ENCODE measurements at places on chromosomes 4 and X.
A peak's percentile ranks its signal among the peaks of the same experiment; 100 is the strongest.

DNA sequence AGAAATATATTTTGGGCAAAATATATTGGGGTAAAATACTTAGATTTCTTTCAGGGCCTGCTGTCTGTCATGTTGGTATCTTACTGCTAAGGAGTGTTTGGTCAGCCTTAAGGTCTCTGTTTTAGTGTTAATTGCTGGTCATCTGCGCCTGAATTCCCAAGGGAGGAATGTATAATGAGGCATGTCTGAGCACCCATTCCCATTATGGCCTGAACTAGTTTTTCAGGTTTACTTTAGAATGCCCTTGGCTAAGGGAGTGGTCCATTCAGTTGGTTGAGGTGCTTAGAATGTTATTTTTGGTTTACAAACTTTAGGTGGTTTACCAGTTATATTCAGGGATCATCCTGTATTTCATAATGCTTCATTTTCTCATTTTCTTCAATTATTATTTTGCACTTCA, 125.9 kb downstream of the CFAP299 start:
- DNase-seq, result no peak

GRCh38 chrX:120305531-120306141, 5.6 kb downstream of the TMEM255A start:
- no peak for DNase-seq

GRCh38 chrX:25925946-25926345, 212.2 kb upstream of the MAGEB18 start:
- DNase-seq, result no peak

- no peak for DNase-seq
Measured at GRCh38 chr4:1008840-1009541, 2.4 kb upstream of the FGFRL1 start.

- no peak for DNase-seq
Measured at GRCh38 chr4:110395421-110395820, 80.5 kb upstream of the ENPEP start.

DNA sequence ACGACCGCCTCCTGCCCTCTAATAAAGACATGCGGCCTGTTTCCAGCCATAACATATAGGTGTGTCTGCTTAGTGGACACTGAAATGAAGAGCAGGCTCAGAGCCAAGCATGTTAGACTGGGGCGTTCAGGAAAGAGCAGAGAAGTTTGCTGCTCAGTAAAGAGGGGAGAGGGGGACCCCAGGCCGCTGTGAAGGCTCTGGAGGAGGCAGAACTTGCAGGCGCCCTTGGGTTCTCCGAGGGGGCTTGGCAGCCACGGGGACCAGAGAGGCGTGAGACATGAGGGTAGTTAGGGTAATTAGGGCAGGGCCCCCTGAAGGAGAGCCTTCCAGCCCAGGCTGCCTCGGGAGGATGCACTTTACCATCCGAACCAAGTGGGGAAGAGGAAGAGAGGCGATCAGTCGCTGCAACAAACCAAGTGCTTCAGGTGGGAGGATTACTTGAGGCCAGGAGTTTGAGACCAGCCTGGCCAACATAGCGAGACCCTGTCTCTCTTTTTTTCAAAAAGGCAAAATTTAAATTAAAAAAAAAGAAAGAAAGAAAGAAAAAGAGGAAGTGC, 46.6 kb upstream of the CDKN2AIP start:
- no peak for DNase-seq

- peak; percentile 84 for DNase-seq
Measured at GRCh38 chrX:42776195-42776594, 1.8 kb downstream of the PPP1R2C start.

GRCh38 chr4:156830351-156830750, 141.2 kb downstream of the PDGFC start:
- no peak for DNase-seq

DNA sequence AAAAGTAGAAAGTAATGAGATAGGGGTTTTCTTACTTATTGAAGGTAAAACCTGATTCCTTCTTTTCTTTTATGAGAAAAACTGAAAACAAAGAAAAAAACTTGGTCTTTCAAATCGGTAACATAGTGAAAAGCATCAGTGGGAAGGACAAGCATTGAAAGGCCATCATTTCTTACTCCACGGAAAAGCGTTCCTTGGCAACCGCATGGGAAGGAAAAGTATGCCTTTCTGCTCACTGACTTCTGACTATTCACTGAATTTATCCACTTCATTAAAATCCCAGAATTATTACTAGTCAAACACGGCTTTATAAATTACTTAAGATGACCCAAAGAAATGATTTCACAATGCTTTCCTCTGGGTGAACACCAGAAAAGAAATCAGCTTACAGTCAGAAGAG, 646.7 kb downstream of the TLL1 start:
- DNase-seq, result no peak

- DNase-seq, result no peak
Measured at GRCh38 chrX:139640259-139640658, 67.7 kb downstream of the MCF2 start.

- DNase-seq, result no peak
Measured at GRCh38 chr4:1568855-1569460, 115.2 kb downstream of the FAM53A start.

DNA sequence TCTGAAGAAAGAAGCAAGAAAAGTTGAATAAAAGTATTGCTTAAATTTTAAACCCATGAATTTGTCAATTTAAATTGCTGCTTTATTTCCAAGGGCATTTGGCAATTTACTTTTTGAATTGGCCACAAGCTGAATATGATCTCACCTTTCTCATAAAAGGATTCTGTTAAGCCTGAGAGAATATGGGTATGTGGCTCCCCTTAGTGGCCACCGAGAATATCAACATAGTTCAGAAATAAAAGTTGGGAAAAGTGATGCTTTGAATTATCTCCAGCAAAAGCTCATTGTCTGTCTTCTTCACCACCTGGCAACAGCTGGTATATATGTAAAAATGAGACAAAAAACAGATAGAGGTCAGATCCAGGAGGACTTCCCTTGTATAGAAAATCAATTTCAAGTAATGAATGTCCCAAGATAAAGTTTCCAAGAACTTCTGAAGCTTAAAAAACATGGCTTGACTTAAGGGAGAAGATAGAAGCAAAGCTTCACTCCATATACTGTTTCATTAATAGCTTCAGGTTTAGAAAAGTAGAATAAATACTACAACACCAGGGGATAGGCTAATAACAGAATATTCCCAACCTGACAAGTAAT, 290.7 kb upstream of the FAM241A start:
- peak; percentile 17 for DNase-seq

GRCh38 chr4:71698141-71698540, 85.7 kb downstream of the GC start:
- DNase-seq, result no peak

DNA sequence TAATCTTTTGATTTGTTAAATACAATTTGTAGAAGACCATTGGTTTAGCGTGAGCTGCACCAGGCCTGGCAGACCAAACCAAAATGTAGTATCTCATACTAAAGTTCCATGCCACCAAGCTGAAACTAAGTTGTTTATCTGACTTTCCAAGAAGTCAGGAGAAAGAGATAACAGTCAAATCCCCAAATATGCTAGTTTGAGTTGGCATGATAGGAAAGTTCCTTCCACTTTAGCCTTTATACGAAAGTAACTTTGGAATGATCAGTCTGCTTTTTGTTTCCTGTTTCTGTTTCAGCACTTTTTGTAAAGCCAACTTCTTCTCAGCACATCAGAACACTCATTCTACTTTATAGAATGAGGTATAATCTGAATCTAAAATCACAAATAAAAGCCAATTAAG, 449.2 kb downstream of the GRXCR1 start:
- no peak for DNase-seq

- DNase-seq, result no peak
Measured at GRCh38 chr4:141177171-141177570, 43.5 kb upstream of the ZNF330 start.

- DNase-seq, result no peak
Measured at GRCh38 chr4:144185086-144185485, 44.6 kb upstream of the GYPA start.

DNA sequence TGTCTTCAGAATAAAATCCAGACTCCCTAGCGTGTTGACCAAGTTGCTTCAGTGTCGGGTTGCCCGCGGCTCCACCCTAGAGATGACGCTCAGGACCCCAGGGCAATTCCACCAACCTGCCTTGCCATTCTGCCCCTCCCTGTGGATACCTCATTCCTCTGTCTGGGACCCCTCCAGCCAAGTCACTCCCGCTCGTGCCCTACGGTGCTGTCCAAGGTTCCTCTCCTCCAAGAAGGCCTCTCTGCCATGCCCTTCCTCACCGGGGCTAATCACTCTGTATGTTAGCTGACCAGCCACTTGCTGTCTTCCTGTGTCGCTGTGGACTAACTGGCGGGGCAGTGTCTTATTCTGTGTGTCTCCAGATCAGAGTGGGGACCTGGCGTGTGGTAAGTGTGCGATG, 46.6 kb downstream of the TENM3 start:
- no peak for DNase-seq

DNA sequence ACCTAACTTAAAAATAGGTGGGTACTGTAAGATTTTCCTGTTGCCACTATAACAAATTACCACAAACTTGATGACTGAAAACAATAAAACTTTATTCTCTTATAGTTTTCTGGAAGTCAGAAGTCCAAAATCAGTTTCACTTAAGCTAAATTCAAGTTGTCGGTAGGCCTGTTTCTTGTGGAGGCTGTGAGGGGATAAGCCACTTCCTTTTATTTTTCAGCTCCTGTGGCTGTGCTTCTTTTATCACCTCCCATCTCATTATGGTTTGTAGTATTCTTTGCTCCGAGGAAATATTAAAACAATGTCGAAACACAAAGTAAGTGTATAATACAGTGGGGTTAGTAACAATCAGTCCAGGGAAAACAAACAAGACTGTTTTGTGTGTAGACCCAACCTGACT, 610.5 kb upstream of the TECRL start:
- no peak for DNase-seq

- DNase-seq, result no peak
Measured at GRCh38 chr4:46277165-46277951, 112.6 kb downstream of the GABRA2 start.

GRCh38 chrX:14694611-14695010, 165.3 kb downstream of the GLRA2 start:
- no peak for DNase-seq

DNA sequence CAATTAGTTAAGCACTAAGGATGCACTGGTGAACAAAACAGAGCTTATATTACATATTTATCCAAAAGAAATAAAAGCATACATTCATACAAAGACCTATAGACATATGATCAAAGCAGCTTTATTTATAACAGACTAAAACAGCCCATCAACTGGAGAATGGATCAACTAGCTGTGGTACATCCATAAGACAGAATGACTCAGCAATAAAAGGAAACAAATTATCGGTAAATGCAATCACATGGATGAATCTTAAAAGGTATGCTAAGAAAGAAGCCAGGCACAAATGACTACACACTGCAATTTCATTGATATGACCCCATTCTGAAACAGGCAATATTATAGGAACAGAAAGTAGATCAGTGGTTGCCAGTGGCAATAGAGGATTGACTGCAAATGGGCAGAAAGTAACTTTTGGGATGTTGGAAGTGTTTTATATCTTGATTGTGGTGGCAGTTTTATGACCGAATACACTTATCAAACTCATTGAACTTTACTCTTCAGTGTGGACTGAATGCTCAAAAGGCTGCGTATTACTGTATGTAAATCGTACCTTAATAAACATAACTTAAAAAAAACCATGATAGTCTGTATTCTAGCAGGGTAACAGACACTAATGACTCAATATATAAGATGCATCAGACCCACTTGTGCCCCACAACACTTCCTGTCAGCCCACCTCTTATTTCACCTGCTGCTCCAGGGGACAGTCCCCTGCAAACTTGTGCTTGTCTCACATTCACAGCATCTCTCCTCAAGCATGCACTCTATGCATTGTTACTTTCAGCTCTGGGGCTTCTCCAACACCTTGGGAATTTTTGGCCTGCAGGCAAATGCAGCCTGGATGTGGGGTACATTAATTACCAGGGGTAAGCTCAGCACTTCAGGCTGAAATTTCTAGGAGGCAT, 59.1 kb downstream of the MID1IP1 start:
- DNase-seq, result no peak

GRCh38 chrX:146264763-146265375, 447.2 kb downstream of the SLITRK2 start:
- no peak for DNase-seq

- DNase-seq, result no peak
Measured at GRCh38 chrX:16526003-16526402, 124.0 kb upstream of the S100G start.

- peak; percentile 52 for DNase-seq
Measured at GRCh38 chr4:168569066-168569930, 72.4 kb downstream of the PALLD start.

DNA sequence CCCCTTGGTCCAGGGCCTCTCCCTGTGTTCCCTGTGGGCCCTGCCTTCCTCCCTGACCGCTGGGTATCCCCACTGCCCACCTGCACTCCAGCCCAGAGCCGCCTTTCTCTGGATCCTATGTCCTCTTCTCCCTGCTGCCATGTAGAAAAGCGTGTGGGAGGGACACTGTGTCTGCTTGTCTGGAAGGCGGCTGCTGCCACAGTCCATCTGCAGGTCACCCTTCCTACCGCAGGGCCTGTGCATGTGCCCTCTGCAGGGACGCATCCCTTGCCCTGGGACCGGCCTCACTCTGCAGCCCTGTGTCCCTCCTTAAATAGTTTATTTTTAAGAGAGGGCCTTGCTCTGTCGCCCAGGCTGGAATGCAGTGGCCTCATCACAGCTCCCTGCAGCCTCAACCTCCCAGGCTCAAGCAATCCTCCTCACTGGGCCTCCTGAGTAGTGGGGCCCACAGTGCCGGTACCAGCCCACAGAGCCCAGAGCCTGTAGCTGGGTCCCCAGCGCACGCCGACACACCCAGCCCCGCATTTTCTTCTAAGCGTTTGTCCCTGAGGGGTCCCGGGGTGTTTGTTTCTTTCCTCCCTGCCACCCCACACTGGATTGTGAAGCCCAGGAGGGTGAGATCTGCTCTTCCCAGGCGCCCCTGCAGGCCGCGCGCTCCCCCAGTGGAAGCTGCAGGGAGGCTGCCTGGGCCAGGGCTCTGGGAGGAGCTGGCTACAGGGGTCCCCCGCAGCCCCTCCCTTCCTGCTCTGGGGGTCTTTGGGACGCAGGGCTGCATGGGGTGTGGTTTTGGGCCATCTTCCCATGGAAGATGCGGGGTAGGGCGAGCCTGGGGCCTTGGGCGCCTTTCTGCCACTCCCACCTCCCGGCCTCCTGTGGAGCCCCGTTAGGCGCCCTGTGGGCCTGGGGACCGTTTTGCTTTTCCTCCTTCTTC, 12.8 kb upstream of the NAT8L start:
- DNase-seq, result no peak

- no peak for DNase-seq
Measured at GRCh38 chr4:136651278-136651667, 881.0 kb downstream of the PCDH18 start.

- no peak for DNase-seq
Measured at GRCh38 chr4:175656649-175657048, 155.4 kb downstream of the GPM6A start.

DNA sequence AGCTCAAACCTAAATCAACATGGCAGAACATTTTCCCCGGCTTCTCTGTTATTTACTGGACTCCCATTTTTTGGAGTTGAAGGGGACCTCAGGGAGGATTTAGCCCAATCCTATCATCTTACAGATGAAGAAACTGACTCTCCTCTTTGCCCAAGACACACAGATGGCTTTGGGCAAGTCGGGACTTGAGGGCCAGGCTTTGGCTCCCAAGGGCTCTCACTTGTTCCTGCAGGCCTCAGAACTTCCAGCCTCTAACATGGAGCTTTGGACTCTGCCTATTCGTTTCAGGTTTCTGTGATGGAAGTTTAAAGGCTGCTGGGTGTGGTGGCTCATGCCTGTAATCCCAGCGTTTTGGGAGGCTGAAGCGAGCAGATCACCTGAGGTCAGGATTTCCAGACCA, 59.5 kb downstream of the RHOH start:
- no peak for DNase-seq

All from hematopoietic multipotent progenitor cell treated with erythropoietin and hydrocortisone succinate and interleukin-3 and kit ligand, for 8 days (in vitro differentiated cells).